ENCODE measurements at places on chromosomes 2 and 18.

- DNase-seq: no peak
Observed at GRCh38 chr2:236517251-236518031, 52.2 kb upstream of the ACKR3 start.

DNA sequence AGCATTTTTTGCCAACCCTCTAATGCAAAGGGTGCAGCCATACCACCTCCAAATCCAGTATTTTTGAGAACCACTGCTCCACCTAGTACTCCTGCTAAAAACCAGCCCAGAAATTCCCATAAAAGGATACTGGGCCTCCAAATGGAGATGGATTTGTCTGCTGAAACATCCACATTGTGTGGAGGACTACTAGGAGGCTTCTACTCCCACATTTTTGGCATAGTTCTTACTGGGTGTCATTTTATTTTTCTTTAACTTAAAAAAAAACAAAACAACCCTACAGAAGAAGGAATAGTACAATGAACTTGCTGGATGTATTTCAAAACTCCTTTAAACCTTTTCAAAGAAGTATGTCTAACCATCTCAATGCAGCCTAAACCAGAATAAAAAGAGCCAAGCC lies 219.2 kb downstream of the SRBD1 start:
- DNase-seq: no peak

GRCh38 chr2:171150694-171151285 lies 9.9 kb downstream of the TLK1 start:
- DNase-seq: no peak

- no peak for DNase-seq
Observed at GRCh38 chr18:58095655-58096054, 51.6 kb downstream of the NEDD4L start.

- no peak for DNase-seq
Observed at GRCh38 chr2:31812051-31812798, 198.6 kb downstream of the MEMO1 start.

DNA sequence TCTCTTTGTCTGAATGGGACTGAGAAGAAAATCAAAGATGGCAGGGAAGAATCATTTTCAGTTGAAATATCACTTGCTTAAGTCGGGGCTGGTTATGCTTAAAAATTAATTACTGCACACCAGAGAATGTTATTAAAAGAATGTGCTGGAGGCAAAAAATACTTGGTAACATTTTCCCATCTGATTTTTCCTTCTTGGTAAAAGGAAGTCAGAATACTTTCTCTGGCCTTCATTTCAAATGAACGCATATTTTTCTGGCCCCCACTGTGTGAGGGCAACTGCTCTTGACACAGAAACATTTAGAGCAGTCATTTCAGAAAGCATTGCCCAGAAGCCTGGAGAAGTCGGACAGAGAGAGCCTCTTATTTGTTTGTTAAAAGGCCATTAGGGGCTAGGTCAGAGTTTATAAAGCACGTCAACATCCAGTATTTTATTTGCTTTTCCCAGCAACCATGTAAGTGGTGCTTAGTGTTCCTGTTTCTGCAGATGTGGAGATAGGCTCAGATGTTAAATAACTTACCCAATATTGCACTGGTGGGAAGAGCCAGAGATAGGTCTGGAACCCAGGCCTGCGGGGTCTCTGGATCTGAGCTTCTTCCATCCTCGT lies 32.9 kb upstream of the LYPD6B start:
- no peak for DNase-seq

DNA sequence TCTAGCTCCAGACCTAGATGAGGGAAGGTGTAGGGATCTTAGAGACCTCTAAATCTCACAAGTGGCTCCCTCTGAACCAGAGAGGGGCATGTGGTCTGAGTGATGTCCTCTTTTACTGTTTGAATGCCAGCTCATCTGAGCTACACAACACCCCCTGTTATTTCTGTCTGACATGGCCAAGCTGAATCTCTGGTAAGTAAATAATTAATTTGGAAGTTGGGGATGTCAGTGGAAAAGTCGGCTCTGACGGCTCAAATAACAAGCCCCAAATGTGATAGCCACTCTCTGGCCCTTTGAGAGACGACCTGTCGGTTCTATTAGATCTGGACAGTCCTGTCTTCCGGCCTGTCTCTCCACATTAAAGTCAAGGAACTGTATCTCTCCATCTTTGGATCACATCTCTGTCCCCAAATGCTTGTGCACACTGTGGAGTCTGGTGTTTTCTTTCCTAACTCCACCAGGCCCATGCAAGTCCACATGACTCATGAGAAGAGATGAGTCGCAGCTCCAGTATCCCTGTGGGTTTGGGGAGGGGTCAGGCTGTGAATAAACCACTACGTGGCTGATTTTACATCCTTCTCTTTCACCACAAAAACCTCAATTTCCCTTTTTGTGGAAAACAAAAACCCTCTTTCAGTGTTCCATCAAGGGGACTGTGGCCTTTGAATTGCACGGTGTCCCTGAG lies 52.5 kb downstream of the SETBP1 start:
- DNase-seq: no peak

- no peak for DNase-seq
Observed at GRCh38 chr2:63059793-63060471, 9.3 kb downstream of the OTX1 start.

- DNase-seq: no peak
Observed at GRCh38 chr2:170139276-170139967, 38.5 kb upstream of the MYO3B start.

GRCh38 chr2:106736221-106736620 lies 149.7 kb downstream of the ST6GAL2 start:
- DNase-seq: no peak

- DNase-seq: no peak
Observed at GRCh38 chr2:57891086-57891712, 155.4 kb upstream of the VRK2 start.
